ENCODE measurements at places on chromosomes 1 and 21.

- DNase-seq, result no peak
Measured at GRCh38 chr1:84724128-84724860, 34.0 kb upstream of the SSX2IP start.

DNA sequence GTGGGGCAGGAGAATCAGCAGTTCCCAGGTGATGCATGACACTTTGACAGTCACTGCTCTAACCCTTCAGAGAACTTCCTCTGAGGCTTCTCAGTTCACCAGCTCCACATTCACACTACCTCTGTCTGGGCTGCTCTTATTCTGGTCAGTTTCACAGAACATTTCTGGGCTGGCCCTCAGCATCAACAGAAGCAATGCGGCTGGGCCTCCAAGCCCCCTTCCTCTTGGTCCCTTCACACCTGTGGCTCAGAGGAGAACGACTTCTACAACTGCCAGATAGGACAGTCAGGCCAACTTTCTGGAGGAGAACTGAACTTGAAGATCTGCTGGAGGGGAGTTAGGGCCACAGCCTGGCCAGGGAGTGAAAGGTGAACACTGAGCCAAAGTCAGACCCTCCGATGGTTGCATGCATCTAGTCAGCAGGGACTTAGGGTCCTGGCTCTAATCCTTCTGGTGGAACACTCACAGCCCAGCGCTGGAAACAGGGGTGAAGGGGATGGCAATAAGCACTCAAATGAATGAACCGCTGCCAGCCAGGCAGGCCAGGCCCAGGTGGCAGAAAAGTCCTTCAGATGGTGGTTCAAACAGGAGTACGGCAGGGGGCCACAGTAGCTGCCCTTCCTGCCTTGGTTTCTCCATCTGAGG, 274.1 kb downstream of the FOXD2 start:
- no peak for DNase-seq

GRCh38 chr1:2840036-2840809, 38.7 kb upstream of the TTC34 start:
- DNase-seq, result no peak

GRCh38 chr1:213425376-213426030, 374.5 kb downstream of the RPS6KC1 start:
- DNase-seq, result peak; percentile 90

DNA sequence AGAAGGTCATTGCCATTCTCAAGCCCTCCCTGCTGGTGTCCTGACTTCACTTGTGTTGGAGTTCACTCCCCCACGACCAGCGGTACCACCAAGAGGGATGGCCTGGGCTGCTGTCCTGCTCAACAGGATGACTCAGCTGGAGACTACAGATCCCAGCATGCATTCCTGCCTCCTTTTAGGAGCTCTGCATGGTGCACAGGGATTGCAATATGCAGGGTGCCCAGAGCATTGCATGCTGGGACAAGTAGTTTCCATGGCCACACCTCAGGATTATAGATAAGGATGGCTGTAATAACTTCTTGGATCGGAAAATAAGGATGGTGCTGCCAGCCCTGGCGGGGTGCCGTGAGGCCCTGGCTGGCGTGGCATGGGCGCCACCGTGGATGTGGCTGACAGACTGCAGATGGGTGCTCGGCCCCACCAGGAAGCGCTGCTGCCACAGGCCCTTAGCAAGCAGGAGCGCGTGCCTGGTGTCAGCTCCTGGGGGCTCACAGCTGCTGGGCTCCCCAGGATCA, 150.0 kb downstream of the CASZ1 start:
- DNase-seq, result no peak

Measured in NCI-H1417 (cell line).